Stimulated activated CD8-positive, alpha-beta memory T cell treated with anti-CD3 and anti-CD28 coated beads, Interleukin-2, amount 100 ng/mL, for 1 hour (primary cell): ENCODE measurements at places on chromosomes 12 and 14.

- DNase-seq, result no peak
These were observed 766.7 kb upstream of the TBX3 start for GRCh38 chr12:115450710-115451109.

DNA sequence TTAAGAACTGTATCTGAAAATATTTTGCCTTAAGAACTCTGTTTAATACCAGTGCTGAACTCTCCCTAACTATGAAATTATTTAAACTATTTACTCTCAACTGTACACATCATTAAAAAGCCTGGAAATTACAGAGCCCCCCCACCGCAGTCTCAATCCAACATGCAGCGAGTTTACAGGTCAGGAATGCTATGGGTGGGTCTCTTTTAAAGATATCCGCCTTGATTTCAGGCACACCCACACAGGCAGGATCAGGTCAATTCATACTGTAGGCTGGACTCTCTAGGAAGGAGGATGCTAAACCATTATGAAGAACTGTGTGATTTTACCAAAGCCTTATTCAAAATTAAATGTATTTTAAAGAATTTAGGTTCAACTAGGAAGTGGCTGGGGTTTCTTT is 16.5 kb downstream of the SPTLC2 start:
- DNase-seq, result no peak

DNA sequence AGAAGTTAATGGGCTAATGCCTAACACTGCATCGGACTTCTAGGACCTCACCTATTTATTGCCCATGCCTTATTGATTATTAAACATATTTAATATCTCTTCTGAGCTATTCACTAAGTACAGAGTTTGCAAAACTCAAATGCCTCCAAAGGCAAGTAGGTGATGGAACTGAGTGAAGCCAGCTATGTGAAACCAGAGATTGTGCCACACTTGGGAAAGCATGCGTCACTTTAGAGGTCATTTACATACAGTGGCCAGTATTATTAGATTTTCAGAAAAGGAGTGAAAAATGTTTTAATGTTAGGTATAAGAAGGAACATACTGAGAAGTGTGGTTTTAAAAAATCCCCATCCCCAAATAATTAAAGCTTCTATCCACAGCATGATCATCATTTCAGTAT is 27.7 kb downstream of the PDE6H start:
- no peak for DNase-seq

GRCh38 chr14:54687750-54688119 is 120.8 kb downstream of the SAMD4A start:
- no peak for DNase-seq

- DNase-seq, result no peak
These were observed 4.5 kb downstream of the RAB5B start for GRCh38 chr12:55978393-55978792.

GRCh38 chr14:77221241-77221871 is 39.8 kb downstream of the TMEM63C start:
- no peak for DNase-seq

DNA sequence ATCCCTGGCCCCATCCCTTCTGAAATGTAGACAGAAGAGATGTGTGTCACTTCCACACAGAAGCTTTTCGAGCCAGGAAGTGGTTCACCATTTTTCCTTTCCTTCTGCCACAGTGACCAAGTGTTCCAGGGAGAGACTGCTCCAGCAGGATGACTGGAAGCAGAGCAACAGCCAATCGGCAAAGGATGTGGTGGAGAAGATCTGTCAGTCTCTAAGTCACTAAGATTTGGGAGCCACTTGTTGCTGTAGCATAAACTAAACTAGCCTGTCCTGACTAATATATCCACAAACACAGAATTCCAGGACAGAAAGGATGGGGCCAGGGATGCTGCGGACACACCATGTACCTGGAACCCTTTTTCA is 42.9 kb downstream of the DUSP6 start:
- DNase-seq, result no peak

GRCh38 chr14:63895510-63895909 is 42.7 kb downstream of the SYNE2 start:
- DNase-seq, result no peak

GRCh38 chr12:45575823-45576475 is 153.6 kb upstream of the ARID2 start:
- no peak for DNase-seq

DNA sequence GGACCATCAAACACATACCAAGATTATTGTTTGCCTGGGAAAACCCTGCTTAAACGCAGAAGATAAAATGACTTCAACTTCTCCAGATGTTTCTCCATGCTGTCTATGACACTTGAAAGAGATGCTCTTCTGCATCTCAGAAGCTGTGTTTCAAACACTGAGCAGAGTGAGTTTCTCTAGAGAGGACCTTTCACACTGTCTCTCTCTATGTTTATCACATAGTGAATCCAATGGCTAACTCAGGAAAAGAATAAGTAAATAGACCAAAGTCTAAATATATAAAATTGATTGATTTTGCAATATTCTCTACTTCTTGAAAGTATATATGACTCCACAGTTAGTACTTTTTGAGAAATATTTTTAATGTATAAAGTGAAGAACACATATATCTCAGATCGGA is 325.6 kb upstream of the USP15 start:
- DNase-seq, result no peak

DNA sequence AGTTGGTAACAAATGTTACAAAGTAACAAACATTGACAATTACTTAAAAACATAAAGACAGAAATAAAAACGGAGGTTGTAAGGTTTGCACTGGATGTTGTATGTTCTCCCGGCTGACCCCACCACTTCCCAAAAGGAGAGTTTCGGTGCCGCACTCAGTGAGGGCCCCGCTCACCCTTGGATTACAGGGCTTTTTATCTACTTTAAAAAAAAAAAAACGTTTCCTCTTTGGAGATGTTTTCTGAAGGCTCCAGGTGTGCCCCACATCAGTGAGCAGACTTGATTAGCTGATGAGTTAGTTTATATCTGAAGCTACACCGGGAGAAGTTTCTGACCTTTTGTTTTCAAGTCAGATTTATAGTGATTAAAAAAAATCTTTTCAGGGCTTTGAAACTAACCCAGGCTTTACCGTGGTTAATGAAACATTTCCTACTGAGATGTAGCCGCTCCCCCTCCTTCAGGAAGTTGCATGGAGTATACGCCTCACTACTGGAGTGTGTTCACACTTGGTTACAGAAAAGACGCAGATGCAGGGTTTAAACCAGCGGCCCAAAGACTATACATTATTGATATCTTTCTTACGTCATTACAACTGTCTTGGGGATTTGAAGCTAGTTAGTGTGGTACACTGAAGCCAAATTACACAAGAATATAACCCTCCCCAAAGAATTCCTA is 38.0 kb upstream of the BCL7A start:
- DNase-seq, result no peak

- no peak for DNase-seq
These were observed 42.9 kb upstream of the ATP23 start for GRCh38 chr12:57898308-57898970.

- no peak for DNase-seq
These were observed 8.3 kb downstream of the BDKRB2 start for GRCh38 chr14:96212896-96213295.

- no peak for DNase-seq
These were observed 38.6 kb upstream of the KCNJ8 start for GRCh38 chr12:21813125-21813524.

GRCh38 chr12:58306266-58307000 is 365.1 kb downstream of the ATP23 start:
- no peak for DNase-seq

GRCh38 chr14:105061428-105062047 is 3.7 kb downstream of the GPR132 start:
- DNase-seq, result no peak

- no peak for DNase-seq
These were observed 46.9 kb downstream of the C14orf132 start for GRCh38 chr14:96086032-96086431.

DNA sequence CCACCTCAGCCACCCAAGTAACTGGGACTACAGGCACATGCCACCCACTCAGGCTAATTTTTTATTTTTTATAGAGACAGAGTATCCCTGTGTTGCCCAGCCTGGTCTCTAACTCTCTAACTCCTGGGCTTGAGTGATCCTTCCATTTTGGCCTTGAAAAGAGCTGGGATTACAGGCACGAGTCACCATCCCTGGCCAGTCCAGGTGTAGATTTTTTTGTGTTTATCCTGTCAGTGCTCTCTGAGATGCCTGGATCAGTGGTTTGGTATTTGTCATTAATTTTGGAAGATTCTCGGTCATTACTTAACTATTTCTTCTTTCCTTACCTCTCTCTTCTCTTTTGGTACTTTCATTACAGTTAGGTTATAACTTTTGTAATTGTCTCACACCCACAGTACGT is 5.3 kb upstream of the HIF1A start:
- no peak for DNase-seq

DNA sequence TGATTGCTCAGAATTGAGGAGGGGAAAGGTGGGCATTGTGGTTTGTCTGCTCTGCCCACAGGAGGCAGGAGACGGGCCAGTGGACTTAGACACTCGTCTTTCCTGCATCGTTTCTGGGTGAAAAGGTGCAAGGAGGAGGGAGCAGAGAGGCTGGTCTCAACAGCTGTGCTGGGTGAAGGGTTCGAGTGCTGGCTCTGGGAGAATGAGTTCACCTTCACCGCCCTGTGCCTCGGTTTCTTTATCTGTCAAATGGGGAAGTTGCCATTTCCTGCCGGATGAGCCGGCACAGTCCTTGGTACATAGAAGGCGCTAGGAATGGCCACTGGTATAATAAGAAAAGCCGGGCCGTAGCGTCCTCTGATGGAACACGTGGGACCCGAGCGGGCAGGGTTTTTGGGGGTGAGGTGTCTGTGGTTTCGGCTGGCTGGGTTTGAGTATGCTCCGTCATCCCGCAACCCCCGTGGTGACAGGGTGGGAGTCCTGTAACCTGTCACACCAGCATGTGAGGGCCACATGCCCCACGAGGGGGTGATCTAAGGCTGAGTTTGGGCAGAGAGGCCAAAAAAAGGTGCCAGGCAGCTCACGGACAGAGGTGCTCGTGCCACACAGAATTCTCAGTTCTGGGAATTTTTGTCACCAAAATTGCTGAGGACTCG is 7.3 kb downstream of the BCL7A start:
- no peak for DNase-seq

- no peak for DNase-seq
These were observed 107.2 kb downstream of the BTG1 start for GRCh38 chr12:92038476-92038875.

- no peak for DNase-seq
These were observed 294.8 kb downstream of the APAF1 start for GRCh38 chr12:98939926-98940325.

DNA sequence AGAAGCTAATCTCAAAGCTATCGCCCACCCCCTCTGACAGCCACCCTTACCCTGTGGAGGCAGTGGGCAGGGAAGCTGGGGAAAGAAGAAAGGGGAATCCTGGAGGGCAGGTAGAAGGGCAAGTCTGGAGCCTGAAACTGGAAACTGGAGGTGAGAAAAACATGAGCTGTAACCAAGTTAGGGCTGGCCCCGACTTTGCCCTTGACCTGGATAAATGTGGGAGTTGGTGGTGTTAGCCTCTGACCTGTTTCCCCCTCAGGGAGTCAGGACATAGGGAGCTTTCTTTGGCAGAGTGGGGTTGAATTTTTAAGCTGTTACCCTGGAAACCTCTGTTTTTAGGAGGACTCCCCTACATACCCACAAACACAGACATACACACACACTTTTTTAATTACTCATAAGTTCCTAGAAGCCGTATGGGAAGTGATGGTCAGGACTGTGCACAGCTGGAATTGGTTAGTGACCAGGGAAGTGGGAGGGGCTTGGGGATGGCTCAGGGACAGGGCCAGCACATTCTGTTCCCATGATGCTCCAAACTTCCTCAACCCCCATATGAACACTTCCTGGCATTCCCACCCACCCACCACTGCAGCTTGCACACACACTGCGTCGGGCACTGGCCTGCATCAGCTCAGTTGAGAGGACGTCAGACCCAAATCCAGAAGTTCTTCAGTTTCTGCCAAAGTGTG is 5.0 kb upstream of the MMP19 start:
- no peak for DNase-seq

DNA sequence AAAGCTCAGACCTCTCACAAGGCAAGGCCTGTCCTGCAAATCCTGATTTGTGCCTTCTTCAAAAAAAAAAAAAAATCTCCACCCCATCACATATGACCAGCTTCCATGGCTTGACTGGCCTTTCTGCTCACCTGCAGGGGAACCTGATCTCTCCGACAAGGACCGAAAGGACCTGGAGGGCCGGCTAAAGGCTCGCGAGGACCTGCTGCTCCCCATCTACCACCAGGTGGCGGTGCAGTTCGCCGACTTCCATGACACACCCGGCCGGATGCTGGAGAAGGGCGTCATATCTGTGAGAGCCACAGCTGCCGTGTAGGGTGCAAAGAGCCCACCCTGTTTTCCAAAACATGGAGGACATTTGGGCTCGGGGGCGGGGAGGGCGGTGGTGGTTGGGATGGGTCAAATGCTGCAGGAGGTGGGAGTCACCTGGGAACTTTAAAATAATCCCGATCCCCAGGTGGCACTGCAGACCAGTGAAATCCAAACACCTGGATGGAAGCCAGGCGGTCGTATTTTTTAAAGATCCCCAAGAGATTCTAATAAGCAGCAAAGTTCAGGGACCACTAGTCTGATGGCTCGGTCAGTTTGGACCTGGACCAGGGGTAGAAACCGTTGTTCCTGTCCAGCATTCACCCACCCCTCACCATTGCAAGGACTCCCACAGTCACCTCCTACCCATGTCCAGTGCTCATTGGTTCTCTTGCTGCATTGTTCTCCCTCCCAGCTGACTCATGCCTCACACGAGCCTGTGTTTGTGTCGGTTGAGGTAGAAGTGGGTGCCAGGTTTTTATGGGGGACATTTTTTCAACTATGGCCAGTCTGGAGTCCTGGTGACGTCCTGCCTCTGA is 44.8 kb downstream of the FOXN4 start:
- DNase-seq, result no peak

DNA sequence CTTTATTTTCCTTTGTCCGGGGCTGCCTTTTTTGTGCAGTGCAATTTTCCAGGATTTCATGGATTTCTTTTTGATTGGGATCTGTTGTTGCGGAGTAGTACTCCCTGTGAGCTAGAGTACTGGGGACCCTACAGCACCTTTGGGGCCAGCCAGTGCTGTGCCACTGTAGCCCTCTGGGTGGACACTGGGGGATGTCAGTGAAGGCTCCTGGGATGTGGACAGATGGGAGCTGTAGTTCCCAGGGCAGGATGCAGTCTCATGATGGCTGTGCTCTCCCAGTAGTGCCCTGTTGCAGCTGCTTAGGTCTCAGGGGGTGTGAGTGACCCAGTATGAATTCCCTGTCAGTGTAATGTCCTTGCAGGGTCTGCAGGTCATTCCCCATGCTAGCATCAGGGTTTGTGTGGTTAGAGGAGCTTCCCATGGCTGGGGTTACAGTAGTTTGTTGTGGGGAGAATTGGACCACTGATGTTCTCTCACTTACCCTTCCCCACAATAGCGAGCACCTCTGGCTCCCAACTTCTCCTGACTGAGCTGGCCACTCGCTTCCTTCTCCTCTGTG is 72.2 kb downstream of the BRMS1L start:
- no peak for DNase-seq

DNA sequence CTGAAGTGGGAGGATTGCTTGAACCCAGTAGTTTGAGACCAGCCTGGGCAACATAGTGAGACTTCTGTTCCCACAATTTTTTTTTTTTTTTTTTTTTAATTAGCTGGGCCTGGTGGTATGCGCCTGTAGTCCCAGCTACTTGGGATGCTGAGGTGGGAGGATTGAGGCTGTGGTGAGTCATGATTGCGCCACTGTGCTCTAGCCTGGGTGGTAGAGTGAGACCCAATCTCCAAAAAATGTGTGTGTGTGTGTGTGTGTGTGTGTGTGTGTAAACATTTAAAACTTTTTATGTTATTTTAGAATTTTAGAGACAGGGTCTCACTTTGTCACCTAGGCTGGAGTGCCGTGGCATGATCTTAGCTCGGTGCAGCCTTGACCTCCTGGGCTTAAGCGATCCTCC is 6.8 kb downstream of the PPP1R36 start:
- DNase-seq, result no peak

GRCh38 chr12:117189725-117190209 is 503 bp downstream of the FBXO21 start:
- DNase-seq, result peak; percentile 15
